Activated naive CD8-positive, alpha-beta T cell treated with anti-CD3 and anti-CD28 coated beads, Interleukin-2, amount 10 ng/mL, durations not matched to agents 7 days and 5 days (primary cell): ENCODE measurements at places on chromosomes 2 and 18.
A peak's percentile ranks its signal among the peaks of the same experiment; 100 is the strongest.

GRCh38 chr18:59150236-59150635, 10.6 kb downstream of the SEC11C start:
- no peak for DNase-seq

GRCh38 chr18:34627137-34627920, 82.8 kb upstream of the DTNA start:
- no peak for DNase-seq

DNA sequence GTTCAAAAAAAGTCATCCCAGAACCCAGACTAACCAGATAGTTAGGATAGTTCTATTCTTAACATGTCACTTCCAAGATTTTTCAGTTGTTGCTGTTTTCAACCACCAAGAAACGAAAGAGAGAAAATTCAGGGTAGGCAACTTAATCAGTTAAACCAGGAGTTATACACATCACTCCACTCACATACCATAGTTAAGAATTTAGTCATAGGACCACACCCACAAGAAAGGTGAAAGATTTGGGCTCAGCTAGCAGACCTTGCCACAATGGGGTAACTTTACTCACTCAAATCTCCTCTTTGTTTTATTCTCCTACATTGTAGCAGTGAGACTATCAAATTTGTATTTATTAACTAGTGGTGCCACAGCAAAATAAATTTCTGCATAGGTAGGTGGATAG, 473.6 kb downstream of the NUP35 start:
- DNase-seq, result no peak

- DNase-seq, result no peak
Observed at GRCh38 chr2:96894151-96894531, 24.3 kb upstream of the SEMA4C start.

- DNase-seq, result no peak
Observed at GRCh38 chr18:48441405-48441881, 32.3 kb upstream of the ZBTB7C start.

DNA sequence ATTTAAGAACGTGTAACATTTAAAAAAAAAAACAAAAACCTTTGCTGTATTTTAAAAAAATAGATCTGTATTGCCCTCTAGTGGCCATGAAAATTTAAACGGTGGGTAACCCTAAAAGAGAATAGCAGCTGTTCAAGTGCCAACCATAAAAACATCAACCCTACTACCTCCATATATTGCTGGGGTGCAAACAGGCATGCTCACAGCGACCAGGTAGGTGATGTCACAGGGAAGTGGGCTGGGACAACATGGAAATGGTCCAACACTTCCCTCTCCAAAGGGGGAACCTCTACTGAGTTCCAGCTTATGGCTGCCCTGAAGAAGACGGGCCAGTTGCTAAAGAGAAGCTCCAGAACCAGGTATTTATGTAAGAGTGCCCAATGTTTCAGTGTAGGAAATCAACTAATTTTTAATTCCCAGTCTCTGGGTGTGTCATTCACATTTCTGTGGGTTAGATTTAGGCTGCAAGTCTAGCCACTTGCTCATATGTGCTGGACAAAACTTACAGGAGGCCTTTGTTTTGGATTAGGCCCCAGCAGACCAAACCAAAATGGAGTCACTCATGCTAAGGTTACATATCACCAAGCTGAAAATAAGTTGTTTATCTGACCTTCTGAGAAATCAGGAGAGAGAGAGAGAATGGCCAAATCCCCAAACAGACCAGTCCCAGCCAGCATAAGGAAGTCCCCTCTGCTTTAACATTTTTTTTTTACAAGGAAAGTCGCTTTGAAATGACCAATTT, 54.5 kb downstream of the SKA1 start:
- DNase-seq, result no peak

GRCh38 chr18:69727912-69728572, 219.6 kb downstream of the CD226 start:
- no peak for DNase-seq

DNA sequence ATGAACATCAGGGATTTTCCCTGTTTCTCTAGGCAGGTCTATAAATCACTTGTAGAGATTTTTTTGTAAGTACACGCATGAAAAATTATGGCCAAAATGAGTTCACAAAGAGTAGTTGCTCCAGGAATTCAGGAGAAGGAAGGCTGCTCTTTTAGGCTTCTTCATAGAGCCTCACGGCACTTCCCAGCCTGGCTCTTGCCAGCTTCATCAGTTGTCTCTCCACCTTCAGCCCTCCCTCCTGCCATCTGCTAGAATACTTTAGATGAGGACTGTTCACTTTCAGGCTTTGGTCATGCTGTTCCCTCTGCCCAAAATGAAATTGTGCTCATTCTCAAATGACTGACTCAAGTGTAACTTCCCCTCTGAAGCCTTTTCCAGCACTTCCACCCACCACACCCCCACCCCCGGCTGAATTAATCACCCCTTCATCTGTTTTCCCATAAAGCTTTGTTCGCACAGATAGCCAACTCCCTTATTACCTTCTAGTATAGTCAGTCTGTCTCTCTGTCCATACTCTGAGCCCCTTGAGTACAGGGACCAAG, 1.8 kb upstream of the ABCA12 start:
- DNase-seq, result no peak

DNA sequence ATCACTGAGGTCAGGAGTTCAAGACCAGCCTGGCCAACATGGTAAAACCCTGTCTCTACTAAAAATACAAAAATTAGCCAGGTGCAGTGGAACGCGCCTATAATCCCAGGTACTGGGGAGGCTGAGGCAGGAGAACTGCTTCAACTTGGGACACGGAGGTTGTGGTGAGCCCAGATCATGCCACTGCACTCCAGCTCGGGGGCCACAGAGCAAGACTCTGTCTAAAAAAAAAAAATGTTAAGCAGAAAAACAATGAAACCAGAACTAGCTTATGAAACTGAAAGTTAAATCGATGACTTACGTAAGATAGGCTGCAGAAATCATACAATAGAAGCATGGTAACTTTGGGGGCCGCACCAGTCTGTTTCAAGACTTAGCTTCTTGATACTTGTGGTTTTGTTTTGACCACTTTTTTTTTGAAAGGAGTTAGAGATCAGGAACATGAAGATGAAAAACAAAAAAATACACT, 6.2 kb upstream of the GPR155 start:
- peak; percentile 64 for DNase-seq

GRCh38 chr2:46378616-46379015, 81.4 kb downstream of the EPAS1 start:
- DNase-seq, result no peak

DNA sequence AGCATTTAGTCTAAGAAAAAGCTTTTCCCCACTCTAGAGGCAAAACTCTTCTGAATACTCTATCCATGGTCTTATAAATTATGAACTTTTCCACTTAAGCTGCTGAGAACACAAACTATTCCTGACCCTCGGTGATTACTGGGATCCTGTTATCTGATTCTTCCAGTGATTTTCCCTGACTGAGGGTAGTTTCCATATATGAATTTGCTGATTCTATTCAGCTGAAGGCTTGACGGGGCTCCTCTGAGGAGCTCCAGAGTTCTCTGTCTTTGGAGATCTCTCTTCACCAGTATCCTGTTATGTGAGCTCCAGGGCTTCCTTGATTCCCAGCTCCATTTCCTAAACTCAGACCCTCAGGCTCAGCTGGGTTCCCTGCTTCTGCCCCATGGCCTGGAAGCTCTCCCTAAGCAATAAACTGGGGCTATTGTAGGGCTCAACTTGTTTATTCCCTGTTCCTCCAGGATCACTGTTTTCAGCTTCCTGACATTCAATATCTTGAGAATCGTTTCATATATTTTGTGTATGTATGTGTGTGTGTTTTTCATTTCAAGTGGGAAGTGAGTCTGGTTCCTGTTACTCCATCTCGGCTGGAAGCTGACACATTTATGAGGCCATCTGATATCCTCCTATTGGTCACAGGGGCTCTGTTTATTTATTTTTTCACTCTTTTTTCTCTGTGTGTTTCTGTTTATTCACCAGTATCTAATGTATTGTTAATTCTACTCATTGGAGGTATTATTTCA, 78.2 kb downstream of the ARHGAP28 start:
- DNase-seq, result no peak

DNA sequence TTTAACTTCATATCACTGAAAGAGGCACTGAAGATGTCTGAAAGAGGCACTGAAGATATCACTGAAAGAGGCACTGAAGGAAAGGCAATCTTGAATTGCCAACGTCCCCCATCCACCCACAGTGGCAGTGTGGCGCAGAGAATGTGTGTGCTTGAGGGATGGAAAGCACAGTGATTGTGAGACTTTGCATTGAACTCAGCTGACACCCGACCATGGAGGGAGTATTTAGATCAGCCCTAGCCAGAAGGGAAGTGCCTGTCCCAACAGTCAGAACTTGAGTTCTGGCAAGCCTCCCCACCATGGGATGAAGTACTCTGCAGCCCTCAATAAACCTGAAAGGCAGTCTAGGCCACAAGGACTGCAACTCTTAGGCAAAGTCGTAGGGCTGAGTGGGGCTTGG, 33.8 kb downstream of the MAP4K3 start:
- no peak for DNase-seq

DNA sequence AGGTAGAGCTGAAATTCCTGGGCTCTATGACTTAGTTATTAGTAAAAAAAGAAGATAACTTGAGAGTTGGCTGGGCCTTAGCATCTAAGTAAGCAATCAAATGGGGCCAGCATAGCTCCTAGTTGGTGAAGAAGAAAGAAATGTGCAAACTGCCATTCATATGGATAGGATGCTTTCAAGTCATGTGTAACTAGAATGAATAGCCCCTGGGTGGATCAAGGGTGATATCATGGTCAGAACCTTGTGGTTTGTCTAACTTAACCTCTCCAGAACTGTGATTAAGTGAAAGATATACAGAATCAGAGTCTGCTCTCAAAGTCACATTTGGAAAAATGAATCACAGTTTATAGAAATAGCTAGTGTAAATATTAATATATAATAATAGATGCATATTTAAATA, 198.7 kb upstream of the DTNA start:
- no peak for DNase-seq

DNA sequence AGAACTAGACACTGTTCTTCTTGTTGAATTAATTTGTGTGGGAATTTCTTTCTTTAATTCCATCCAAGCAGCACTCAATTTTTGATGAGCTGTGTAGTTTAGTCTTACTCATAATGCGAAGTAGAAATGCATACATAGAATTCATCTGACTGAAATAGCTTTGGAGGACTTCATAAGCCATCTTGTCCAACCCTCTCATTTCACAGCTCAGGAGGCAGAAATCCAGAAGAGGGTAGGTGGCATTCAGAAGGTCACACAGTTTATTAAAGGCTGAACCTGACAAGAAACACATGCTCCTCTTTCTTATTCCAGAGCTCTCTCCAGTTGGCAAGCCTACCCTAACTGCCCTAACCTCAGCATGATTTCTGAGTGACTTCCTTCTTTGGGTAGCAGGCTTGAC, 169.2 kb upstream of the NOSTRIN start:
- DNase-seq, result no peak

DNA sequence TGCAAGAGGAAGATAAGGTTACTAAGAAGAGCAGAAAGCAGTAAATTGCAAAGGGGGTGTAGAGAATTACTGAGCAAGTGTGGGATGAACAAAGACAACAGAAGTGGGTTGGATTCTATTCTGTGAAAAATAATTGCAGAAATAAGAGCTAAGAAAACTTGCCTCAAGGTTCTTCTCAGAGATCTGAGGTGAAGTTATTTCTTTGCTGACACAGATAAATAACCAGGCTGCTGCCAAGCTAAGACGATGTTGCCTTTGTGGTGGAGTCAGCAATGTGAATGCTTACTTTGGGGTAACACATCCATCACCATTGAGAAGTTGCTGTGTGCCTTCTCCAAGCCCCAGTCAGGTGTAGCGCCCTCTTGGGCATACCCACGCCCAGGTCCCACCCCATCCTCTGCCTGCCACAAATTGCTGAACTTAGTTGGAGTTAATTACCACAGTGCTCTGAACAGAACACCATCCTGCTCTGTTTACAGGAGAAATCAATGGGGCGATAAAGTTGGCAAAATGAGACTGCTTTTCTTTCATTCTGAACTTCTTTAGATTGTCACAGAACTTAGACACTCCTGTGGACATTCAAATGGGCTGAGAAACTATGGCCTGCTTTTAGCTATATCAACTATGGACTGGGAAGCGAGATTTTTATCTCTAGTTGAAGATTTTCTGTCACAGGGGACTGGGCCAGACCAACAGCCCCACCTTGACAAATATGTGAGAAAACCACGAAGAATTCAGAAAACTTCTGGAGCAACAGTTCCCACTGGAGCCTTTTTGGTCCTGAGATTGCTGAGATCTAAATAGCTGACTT, 283.6 kb downstream of the TMX3 start:
- no peak for DNase-seq

GRCh38 chr2:173087793-173088496, 12.3 kb downstream of the MAP3K20 start:
- no peak for DNase-seq

GRCh38 chr18:35495536-35496314, 2.0 kb downstream of the INO80C start:
- DNase-seq, result no peak

- no peak for DNase-seq
Observed at GRCh38 chr2:191349990-191350389, 104.8 kb downstream of the MYO1B start.

DNA sequence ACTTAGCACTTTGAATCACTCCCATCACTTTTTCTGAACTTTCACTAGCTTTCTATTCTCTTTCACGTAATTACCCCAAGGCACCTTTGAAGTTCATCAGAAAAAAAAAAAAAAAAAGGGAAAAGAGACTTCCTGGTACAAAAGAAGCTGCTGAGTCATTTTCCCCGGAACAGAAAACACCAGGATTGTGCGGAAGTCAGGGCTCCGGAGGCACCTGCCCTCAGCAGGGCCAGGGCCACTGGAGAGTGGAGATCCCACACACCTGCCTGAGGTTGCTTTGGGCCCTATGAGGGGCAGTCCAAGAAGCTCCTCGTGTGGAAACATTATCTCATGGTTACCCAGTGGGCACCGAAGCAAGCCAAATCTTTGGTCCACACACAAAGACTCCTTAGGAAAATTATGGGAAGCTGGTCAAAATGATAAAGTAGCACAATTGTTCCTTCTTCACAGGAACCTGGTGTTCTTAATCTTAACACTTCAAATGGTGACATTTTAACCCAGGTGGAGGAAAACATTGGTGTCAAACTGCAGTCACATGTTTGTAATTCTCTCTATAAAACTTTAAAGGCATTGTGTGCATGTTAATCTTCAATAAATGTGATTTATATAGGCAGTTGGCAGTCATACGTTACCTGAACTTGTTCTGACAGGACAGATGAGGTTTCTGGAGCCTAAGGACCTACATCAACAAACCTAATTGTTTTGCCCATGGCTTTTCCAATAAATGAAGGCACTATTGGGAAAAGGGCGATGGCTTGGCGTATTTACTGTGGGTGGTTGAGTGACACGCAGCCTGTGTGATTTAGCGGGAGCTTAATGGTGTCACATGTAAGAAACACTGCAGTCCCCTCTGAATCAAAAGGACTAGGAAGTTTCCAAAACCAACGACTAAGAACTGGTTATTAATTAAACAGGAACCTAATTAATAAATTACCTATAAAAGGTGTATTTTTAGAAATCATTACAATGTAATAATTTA, 23.4 kb upstream of the FAM110C start:
- no peak for DNase-seq
